NCI-H460 (cell line): ENCODE measurements at places on chromosomes 2 and 18.

DNA sequence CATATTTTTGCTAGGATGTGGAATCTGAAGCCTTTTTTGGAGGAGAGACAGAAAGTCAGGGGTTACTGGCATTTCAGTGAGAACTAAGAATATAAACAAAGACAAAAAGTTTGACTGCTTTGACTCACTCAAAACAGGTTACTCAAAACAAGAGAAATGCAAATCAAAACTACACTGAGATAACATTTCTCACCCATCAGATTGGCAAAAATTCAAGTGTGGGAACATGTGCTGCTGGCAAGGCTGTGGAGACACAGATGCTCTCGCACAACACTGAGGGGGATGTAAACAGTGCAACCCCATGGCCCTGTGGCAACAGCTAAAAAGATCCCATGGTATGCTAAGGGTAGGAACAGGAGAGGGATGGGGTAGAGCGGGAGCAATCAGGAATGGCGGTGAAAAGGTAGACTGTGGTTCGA lies 86.6 kb downstream of the DTNB start:
- no peak for DNase-seq

GRCh38 chr2:25285265-25286024 lies 56.3 kb downstream of the DNMT3A start:
- no peak for DNase-seq

DNA sequence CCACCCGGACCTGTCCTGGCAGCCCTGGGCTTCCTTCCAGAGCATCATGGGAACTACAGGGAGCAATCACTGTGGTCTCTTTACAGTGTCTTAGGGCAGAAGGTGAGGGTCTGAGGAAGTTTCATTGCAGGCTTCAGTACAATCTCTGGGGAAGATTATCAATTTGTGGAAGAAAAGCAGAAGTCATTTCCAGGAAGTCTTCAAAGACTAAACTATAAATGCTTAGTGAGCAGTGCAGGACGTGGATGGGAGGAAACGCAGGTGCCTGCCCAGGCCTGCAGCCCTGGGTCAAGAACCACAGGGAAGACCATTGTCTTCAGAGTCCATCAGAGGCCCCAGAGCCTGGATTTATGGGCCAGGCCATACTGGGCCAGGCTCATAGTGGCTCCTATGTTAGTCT lies 54.3 kb downstream of the INO80C start:
- no peak for DNase-seq

DNA sequence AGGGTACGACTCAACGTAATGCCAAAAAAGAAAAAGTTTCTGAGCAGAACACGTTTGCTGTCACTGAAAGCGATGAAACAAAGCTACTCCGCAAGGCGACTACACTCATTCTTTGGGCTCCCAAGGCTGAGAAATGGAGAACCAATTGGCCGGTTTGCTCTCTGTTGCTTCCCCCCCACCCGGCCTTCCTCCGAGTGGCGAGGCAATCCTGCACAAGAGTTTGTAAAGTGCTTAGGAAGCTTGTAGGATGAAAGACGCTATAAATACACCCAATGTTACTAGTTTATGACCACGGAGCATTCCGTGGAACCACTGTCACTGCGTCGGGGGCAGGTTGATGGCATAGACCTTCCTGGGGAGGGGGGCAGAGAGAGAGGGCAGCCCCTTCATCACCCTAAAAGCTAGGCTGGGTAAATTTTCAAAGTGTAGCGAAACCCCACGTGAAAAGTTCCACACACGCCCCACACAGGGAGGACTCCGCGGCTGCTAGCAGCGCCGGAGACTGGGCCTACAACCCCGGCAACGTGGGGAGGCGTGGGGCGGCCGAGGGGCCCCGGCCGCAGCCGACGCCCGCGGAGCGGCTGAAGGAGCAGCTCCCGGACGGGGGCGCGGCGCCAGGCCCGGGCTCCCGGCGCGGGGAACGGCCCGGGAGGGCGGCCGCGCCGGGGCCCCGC lies 915 bp downstream of the CUL3 start:
- no peak for DNase-seq

DNA sequence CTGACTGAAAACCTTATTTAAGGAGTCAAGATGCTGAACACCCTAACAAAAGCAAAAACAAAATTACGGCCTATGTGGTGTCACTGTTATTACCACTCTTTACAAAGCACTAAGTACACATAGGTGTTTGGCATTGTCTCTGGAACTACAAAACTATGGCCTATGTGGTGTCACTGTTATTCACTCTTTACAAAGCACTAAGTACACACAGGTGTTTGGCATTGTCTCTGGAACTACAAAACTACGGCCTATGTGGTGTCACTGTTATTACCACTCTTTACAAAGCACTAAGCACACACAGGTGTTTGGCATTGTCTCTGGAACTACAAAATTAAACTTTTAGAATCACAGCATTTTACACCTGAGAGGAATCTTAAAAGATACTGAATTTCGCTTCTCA lies 47.4 kb downstream of the SLC35F5 start:
- no peak for DNase-seq

GRCh38 chr2:24889221-24889620 lies 30.8 kb downstream of the ADCY3 start:
- DNase-seq, result no peak

- DNase-seq, result no peak
Observed at GRCh38 chr2:226791056-226791486, 8.5 kb downstream of the IRS1 start.

DNA sequence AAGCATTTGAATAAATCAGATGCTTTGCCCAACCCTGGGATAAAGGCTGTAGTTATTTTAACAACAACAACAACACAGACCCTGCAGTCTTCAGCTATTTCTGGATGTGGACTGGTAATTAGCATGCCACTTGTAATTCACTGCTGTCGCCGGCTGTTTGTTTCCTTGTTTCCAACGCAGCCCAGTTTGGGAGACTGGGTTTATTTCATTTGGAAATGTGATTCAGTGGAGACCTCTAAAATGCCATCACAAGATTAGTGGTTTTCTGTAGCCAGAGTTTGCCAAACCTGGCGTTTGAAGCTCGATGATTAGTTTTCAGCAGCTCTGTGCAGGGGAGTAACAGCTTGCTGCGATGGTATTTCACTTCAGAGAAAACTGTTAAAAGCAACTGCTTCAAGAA lies 83.5 kb downstream of the LDLRAD4 start:
- no peak for DNase-seq

- no peak for DNase-seq
Observed at GRCh38 chr2:85183479-85183878, 50.3 kb downstream of the TCF7L1 start.

DNA sequence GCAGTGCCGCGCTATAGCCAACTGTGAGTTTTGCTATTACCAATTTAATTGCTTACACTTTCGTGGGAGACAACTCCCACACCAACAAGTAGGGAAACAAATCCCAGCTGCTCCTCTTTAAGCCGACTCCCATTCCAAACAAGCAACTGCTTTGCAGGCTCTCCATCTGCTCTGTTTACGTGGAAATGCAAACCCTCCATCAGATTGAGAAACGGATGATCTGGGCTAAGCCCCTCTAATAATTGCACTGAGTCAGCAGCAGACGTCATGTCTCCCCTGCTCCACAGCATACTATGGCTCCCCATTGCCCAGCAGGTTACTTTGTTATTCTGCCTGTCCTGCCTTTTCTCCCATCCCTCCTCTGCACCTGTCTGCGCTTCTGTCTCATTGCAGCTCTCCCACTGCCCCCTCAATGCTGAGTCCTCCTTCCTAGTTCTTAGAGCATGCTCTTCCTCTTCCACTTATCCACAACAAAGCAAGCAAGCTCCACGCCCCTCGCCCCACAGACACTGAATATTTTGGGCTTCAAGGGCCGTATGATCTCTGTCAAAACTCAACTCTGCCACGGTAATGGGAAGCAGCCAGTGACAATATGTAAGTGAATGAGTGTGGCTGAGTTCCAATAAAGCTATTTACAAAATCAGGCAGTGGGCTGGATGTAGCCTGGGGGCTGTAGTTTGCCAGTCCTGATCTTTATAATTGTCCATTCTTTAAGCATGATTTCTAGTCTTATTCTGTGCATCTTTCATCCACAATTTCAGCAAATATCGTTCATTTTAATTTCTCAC lies 39.5 kb upstream of the ARL4C start:
- DNase-seq, result no peak

- DNase-seq, result no peak
Observed at GRCh38 chr18:76674596-76674995, 147.8 kb upstream of the ZNF236 start.

- no peak for DNase-seq
Observed at GRCh38 chr2:187959821-187960220, 331.9 kb upstream of the GULP1 start.

- no peak for DNase-seq
Observed at GRCh38 chr2:134386310-134386709, 132.4 kb downstream of the MGAT5 start.

DNA sequence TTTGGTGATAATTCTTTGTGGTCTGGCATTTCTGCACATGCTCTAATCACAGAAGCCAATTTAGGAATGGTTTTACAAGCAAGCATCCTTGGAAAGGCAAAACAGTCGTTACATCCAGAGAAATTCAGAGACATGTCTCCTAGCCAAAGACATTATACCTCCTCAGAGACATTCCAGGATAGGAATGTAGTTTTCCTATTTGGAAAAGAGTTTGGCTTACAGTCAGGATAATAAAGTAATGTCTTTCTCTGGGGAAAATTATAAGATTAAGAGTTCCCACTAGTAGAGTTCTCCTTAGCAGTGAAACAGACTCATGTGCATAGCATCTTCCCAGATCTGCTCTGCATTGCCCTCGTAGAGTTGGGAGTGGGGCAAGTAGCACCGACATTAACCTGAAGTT lies 753.6 kb upstream of the TMEFF2 start:
- no peak for DNase-seq

GRCh38 chr2:128158176-128158575 lies 67.2 kb downstream of the UGGT1 start:
- DNase-seq, result no peak

- no peak for DNase-seq
Observed at GRCh38 chr2:238498691-238499295, 72.1 kb downstream of the ASB1 start.

DNA sequence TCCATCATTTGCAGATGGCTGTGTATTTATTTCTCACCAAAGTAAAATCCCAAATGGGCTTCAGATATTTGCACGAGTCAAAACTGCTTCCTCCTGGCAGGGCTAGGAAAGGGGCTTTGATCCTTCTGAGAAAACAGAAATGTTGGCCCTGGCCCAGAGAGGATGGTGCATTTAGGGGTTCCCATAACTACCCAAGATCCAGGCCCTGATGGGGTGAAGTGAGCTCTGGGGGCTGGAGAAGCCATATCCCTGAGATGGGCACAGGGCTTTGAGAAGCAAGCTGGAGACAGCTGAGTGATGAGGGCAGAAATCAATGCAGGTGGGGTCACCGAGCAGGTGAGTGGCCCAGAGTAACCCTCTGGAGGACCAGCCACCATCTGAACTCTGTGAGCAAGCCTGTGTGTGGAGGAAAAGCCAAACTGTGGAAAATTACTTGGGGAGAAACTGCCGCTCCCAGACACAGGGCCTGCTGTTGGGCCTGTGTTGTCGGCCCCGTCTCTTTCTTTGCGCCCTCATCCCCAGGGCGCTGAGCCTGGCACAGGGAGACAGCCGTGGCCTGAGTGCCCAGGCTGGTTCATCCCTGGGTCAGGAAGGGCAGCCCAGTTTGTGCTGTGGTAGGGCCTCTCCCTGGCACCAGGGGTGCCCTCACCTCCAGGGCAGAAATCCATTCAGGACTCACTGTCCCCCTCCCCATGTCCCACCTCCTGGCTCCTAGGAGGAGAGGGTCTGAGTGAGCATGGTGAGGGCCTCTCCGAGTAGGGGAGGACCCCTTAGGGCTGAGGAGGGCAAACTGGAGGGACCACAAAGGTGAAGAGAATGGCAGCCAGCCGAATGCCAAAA lies 167.8 kb upstream of the HAAO start:
- no peak for DNase-seq

DNA sequence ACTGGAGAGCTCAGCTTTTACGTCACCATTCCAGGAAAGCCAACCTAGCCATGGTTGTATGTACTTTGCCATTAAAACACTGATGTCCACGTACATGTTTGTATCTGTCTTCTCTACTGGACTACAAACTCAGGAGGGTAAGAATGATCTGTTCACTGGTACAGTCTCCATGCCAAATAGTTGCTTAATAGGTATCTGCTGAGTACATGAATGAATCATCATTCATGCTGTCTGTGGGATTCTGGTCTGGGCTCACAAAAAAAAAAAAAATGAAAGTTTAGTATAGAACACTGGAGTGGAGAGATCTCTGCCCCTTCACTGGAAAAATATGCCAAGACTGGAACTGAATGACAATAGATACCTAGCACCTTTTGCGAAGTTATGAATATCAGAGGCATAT lies 102.6 kb upstream of the ITGA4 start:
- DNase-seq, result no peak

DNA sequence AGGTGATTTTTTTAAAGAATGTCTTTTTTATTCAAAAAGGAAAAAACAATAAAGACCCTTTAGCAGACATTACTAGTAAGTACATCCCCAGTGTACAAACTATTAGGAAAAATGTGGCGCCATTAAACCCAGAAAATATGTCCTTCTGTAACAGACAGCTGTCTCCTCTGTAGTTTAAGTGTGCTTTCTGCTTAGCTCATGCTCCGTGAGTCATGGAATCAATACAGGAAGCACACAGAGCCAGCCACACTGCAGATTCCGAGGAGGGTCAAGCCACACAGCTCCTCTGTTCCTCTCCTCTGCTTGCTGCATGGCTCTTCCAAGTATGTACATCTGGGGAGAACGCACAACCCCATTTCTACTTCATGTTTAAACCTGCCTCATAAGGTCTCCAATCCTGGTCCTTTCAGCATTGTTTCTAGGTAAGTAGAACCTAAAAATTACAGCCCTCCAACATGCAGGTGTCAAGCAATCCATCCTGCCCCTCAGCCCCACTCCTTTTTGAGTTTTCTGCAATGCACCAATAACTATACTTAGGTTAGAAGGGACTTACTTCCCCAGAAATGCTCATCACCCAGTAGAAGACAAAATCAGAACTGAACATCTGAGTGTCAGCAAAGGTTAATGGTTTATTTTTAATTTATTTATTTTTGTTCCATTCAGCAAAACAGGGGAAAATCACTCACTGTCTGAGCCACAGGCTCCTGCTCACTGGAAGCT lies 37.5 kb downstream of the ACVR1 start:
- peak; percentile 74 for DNase-seq
